Left ventricle myocardium inferior (tissue), 1 donor: ENCODE measurements at places on chromosomes 7 and 10.

- no peak for DNase-seq
Measured at GRCh38 chr7:96819111-96819700, 109.6 kb upstream of the SEM1 start.

- DNase-seq = no peak
Measured at GRCh38 chr10:18113881-18114280, 26.3 kb upstream of the CACNB2 start.

DNA sequence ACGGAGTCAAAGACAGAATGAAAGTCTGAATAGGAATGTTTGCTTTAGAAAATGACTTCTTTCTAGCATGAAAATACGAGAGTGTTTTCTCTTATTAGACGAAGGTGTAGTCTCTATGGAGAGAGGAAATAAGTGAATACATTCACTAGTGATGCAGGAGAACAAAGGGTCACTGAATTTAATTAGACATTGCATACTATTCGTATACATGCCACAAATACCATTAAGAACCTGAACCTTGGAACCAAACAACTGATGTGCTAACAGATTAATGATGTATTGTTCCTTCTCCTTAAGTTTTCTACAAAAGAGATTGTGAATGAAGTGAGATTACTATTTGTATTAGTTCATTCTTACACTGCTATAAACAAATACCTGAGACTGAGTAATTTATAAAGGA lies 10.3 kb downstream of the THAP5 start:
- no peak for DNase-seq

GRCh38 chr7:146074195-146074765 lies 42.3 kb upstream of the CNTNAP2 start:
- DNase-seq = no peak

- DNase-seq = no peak
Measured at GRCh38 chr7:143929224-143929920, 5.7 kb upstream of the OR2F2 start.

DNA sequence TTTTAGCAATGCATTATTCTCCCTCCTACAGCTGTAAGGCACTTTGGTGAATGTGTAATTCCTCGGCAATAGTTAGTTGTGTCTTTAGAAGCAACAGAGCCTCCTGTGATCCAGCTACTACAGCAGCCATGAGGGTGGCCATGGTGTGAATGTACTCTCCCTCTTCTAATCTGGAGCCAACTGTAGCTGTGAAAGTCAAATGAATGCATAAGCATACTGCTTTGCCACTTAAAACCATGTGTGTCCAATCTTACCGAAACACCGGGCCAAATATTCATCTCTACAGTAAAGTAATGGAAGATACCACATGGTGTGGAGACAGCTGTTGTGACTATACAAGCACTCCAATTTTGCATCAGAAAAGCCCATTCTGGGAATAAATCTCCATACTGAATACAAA lies 195.0 kb downstream of the DNAJC1 start:
- DNase-seq = no peak

GRCh38 chr10:132703419-132704007 lies 82.4 kb downstream of the NKX6-2 start:
- peak; percentile 0 for DNase-seq

DNA sequence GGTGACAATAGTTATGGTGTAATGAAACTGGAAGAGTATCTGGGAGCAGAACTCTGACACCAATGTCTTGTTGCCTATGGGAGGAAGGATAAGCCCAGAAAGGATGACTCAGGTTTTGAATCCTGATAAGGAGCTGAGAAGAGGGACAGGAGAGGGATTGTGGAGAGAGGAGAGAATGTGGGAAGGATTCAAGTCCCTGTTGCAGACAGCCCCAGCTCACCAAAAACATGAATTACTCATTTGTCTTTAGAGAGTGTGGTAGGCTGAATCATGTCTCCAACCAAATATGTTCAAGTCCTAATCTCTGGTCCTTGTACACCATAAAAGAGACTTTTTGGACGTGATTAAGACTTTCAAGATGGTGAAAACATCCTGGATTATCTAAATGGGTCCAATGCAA lies 206.9 kb upstream of the PHYHIPL start:
- DNase-seq = no peak

- peak; percentile 100 for DNase-seq
Measured at GRCh38 chr10:132536877-132537683, 507 bp upstream of the INPP5A start.

- no peak for DNase-seq
Measured at GRCh38 chr7:43880596-43880995, 11.3 kb upstream of the MRPS24 start.

DNA sequence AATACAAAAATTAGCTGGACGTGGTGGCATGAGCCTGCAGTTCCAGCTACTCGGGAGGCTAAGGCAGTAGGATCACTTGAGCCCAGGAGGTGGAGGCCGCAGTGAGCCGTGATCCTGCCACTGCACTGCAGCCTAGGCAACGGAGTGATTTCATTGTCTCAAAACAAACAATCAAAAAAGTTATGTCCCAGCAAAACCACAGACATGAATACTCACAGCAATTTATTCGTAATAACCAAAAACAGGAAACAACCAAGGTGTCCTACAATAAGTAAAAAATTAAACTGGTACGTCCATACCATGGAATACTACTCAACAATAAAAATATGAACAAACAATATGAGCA lies 11.6 kb upstream of the CYTH3 start:
- no peak for DNase-seq

DNA sequence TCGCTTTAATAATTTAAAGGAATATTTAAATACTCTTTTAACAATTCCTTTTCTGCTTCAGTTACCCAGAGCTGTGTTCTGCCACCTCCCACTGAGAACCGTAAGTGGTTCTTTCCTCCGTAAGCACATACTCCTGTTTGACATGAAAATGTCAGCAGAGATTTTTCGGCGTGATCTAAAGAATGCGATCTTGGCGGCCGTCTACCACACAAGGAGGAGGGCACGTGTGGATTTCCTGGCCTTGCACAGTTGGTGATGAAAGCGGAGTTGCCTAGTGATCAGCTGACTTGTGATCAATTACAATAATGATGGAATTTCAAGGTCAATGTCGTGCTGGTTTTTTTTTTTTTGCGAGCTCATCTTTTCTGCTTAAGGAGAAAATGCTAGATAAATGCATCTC lies 35.6 kb upstream of the INSIG1 start:
- DNase-seq = no peak

DNA sequence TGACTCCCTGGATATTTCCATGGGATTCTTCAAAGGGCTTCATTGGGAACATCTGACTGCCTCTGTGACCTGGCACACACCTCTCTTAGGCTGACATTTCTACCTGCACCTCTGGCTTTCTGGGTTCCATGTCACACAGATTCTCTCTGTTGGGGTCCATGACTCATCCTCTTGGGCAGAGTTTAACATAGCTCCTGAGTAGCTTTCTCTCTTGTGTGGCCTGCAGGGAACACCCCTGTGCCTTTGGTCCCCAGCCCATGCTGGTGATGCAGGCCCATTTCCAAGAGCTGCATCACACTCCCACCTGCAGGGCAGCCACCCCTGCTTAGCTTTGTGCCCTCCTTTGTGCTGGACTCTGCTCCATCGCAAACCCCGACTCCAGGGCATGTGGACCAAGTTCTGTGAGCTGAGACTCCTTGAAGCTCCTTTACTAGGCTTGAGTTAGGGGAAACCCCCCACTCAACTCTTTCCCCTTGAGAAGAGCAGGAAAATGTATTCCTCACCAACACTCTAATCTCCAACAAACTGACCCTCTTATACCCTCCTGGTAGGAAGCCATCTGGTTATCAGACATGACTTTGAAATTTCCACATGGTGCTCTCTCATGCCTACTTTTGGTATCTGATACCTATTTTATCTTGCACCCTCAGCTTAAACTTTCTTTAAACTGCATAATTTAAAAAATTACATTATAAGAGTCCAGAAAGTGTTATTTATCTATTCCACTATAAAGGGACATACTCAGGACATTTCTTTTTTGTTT lies 93.3 kb downstream of the ZNF777 start:
- DNase-seq = no peak

- DNase-seq = no peak
Measured at GRCh38 chr7:30543813-30544525, 39.3 kb upstream of the GGCT start.

GRCh38 chr10:124705817-124706461 lies 38.2 kb downstream of the FAM53B start:
- DNase-seq = no peak

DNA sequence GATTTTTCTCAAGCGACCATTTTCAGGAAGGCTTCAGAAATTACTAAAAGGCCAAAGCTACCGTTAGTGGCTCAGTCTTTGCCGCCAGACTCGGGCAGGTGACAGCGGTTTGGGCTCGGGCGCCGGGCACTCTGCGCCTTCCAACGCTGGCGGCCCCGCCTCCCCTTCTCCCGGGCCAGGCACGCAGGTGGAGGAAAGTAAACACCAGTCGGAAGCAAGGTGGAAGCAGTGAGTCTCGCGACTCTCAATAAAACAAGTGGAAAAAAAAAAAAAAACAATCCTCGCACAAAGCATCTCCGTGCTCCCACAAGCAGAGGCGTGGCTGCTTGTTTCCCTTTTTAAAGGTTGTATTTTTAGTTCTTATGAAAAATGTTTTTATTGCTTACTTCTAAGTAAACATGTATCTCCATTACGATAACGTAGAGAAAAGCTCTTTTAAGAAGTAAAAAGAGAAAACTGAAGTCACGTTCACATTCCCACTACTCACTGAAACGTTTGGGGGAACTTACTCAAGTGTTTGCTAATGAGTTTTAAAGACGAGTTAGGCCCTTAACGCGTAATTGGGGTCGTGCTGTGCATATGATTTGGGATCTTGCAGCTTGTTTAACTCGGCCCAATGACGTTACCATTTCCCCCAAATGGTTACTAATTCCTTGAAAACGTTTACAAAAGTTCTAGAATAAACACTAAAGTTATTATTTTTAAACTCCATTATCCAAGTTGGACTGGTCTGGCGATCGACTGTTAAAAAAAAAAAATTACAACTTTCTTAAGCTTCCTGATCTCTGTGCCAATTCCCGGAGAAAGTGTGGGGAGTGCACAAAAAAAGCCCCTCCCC lies 864 bp downstream of the CDCA7L start:
- DNase-seq = peak; percentile 42

GRCh38 chr10:69960988-69961880 lies 91.4 kb upstream of the MACROH2A2 start:
- no peak for DNase-seq

DNA sequence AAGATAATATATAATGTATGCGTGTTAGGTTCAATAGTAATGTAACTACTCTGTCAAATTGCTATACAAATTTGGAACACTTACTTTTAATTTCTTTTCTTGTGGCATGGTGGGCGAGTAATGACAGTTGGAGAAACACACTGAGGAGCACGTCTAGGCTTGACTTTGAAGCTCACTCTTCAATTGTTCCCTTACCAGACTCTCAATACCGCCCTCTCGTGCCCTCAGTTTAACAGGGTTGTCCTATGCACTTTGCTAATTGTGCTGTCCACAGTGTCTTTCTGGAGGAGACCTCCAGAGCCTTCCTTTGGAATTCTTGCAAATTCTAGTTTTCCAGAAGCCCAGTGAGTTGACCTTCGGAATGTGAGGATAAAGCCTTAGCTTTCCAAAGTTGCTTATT lies 107.2 kb upstream of the RELN start:
- DNase-seq = no peak

- no peak for DNase-seq
Measured at GRCh38 chr10:28664369-28664740, 13.0 kb upstream of the BAMBI start.

DNA sequence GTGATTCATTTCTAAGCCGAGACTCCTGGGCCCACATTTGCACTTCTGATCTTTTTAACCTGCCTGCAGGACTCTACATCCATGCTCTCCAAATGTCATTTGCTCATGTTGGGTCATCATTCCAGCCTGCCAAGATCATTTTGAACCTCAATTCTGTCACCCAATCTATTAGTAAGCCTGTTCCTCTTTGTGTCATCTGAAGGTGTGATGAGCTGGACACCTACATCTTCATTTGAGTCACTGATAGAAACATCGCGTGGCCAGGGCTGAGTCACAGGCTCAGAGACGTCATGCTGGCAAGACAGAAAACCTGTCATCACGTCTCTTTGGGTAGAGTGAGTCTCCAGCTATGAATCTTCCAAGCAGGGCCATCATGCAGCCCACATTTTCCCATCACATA lies 65.3 kb upstream of the SLF2 start:
- DNase-seq = no peak

GRCh38 chr10:132713421-132714095 lies 72.4 kb downstream of the NKX6-2 start:
- peak; percentile 13 for DNase-seq

DNA sequence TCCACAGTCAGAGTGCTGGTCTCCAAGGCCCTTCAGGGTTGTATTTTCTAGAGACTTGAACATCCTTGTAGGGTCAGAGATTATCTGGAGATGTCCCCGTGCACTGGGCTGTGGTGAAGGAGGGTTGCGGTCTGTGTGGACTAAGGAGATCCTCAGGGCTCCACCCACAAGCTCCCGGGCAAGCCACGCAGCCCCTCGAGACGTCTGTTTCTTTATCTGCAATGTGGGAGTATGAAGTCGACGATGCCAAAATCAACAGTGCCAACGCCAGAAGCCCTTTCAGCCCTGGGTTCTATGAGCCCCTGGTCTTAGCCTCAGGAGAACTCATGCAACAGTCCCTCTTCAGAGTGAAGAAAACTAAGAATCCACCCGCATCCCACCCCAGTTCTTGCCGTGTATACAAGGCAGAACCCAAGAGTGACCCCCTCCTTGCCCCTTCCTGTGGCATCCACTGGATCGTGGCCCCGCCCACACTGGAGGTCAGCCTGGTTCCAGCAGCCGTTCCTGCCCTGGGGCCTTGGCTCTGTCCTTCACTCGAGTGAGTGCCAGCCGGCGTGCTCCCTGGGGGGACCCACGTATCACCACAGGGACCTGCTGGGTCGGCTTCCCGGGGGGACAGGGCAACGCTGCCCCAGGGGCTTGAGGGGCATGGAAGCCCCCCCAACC lies 6.0 kb upstream of the SHH start:
- no peak for DNase-seq

- DNase-seq = no peak
Measured at GRCh38 chr10:66804962-66805361, 120.9 kb upstream of the LRRTM3 start.

DNA sequence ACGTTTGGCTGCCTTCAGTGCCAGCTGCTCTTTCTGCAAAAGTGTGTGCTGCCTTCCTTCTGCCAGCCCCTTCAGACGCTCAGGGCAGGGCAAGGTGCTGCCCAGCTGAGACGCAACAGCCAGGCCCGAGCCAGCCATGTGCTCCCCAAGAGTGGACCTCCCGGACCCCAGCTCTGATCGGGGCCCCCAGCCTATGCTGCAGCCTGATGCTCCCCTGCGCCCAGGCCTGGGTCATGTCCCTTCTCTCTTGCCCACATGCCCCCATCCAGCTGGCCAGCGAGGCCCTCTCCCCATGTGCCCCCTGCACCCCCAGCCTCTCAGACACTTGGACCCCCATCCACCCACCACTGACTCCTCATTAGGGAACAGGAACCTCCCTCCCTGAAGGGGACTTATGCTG lies 17.8 kb downstream of the WDR86 start:
- DNase-seq = no peak
